T-helper 9 cell (primary cell): ENCODE measurements at places on chromosomes 7 and 10.

- DNase-seq, result no peak
Measured at GRCh38 chr7:150411606-150412005, 32.5 kb downstream of the ZNF775 start.

GRCh38 chr7:157194948-157195347, 56.2 kb downstream of the UBE3C start:
- DNase-seq, result no peak

GRCh38 chr10:34171957-34172527, 643.1 kb downstream of the PARD3 start:
- DNase-seq, result no peak

DNA sequence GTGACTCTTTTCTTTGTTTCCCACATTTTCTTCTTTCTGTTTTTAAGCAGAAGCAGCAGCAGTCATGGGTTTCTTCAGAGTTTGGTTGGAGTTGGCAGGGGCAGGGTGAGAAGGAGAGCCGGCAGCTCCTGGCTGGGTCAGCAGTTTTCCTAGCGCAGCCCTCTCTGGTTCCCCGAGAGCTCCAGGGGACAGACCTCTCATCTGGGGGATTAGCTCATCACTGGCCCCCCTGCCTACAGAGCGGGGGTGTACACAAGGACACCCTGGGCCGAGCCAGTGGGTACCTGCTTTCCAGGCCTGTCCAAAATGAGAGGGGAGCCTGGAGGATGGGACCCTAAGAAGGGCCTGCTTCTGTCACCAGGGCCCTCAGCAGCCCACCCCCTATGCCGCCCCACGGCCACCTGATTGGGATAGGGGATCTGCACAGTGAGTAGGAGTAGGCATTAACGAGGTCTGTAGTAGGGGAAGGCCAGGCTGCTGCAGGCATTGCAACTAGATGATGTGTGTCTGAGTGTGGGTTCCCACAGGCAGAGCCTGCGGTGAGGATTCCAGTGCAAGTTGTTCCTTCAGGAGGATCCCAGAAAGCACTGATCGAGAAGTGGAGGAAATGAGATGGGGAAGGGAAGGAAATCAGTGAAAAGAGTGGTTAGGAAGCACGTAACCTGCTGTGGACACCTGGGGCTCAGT, 122.9 kb upstream of the PPIF start:
- no peak for DNase-seq

GRCh38 chr10:74114041-74114448, 36.6 kb downstream of the AP3M1 start:
- DNase-seq, result no peak

GRCh38 chr10:93773120-93773519, 15.4 kb downstream of the LGI1 start:
- DNase-seq, result no peak

- no peak for DNase-seq
Measured at GRCh38 chr10:110432814-110433565, 64.7 kb upstream of the DUSP5 start.

DNA sequence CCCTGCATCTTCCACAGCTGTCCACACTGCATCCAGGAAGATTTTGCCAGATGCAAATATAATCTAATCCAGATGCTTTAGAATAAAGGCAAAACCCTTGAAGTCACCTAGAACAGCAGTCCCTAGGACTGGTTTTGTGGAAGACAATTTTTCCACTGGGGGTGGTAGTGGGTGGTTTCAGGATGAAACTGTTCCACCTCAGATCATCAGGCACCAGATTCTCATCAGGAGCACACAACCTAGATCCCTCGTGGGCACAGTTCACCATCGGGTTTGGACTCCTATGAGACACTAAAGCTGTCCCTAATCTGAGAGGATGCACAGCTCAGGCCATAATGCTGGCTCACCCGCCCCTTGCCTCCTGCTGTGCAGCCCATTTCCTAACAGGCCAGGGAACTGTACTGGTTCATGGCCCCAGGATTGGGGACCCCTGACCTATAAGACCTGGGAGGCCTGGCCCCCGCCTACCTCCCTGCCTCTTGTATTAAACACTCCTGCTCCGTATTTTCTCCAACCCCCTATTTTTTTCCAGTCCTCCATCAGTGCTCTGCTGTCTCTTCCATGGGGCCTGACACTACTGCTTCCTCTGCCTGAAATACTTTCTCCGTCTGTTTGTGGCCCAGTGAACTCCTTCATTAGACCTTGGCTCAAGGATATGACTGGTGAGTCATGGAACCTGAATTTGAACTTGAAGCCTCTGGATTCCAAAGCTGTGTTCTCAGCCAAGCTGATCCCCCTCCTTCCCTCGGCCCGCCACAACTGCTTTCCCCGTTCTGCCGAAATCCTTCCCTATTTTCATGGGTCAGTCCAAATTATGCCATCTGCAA, 79.9 kb upstream of the RHEB start:
- no peak for DNase-seq

GRCh38 chr7:118863966-118864365, 639.5 kb downstream of the ANKRD7 start:
- no peak for DNase-seq

- DNase-seq, result no peak
Measured at GRCh38 chr10:43879742-43880141, 231.1 kb upstream of the ZNF32 start.

DNA sequence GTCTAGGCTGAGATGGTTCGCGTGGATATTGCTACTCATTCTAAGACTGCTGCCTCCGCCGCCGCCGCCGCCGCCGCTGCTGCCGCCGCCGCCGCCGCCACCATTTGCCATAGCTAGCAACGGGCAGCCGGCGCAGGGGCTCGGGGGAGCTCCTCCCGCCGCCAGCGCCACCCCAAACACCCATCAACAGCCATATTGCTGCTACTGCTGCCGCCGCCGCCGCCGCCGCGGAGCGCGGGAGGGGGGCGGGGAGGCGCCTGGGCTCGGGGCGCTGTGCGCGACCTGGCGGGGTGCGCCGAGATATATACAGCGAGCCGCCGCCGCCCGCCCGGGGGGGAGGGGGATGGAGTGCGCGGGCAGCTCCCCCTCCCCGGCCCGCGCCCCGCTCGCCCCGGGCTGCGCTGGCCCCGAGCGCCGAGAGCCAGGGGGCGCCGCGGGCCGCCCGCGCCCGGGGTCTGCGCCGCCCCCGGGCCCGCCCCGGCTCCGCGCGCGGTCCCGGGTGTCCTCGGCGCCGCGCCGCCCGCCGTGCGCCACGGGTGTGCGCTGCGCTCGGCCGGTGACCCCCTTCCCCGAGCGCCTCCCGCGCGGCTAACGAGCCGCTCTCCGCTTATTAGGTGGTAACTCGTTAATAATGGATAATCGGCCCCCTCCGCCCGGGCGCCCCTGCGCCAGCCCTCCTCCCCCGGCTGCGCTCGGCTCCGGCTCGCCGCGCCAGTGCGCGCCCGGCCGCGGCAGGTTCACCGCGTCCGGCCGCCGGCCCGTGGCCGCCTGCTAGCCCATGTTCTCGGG, at the start of gene KCNMA1:
TSS of gene KCNMA1 (minus strand) at position 277 of the 789 bp plus-strand sequence.
- no peak for DNase-seq

DNA sequence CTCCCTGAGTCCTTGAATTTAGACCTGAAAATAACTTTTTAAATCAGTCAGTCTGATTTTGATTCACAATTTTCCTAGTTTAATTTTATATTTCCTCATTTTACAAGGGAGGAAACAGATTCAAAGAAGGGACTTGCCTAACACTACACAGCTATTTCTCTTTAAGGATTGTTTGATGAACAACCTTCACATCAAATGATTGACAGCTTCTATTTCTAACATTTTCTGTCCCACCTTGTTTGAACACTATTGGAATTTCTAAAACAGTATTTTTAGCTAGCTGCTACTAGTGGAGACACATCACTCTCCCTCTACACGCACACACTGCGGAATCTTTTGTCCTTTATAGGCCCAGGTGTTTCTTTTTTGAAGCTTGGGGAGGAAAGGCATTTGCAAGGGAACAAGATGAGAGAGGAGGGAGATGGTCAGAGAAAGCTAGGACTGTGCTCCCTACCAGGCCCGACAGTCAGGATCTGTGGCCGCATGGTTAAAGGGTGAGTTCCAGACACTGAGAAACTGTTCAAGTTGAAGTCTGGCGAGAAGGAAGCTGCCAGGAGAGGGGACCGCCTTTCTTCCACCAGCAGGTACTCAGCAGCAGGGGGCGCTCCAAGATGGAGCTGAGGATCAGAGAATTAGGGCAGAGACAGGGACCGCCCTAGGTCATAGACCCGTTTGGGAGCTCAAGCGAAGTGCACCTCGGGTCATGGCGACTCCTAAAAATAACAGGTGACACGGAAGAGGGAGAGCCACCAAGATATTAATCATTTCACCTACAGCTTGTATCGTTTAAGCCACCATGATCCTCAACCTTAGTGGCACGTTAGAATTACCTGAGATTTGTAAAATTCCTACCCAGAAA, 49.7 kb downstream of the DNAJC12 start:
- peak; percentile 67 for DNase-seq

- no peak for DNase-seq
Measured at GRCh38 chr10:13019280-13019679, 17.8 kb upstream of the CCDC3 start.

DNA sequence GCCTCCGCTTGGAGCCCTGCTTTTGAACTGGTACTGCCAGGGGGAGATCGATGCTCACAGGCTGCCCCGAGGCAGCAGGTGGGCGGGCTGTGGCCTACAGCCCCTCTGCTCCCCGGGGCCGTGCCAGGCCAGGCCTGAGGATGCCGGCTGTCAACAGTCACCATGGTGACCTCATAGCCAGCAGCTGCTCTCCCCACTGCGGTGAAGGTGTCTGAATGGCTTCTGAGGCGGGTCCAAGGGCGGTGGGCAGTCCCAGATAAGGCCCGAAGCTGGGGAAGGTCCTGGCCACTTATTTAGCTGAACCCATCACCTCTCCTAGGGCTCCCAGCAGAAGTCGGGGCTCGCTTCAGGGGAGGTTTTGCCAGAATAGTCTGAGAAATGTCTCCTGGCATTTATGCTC, 179.3 kb downstream of the ARHGAP12 start:
- DNase-seq, result no peak

DNA sequence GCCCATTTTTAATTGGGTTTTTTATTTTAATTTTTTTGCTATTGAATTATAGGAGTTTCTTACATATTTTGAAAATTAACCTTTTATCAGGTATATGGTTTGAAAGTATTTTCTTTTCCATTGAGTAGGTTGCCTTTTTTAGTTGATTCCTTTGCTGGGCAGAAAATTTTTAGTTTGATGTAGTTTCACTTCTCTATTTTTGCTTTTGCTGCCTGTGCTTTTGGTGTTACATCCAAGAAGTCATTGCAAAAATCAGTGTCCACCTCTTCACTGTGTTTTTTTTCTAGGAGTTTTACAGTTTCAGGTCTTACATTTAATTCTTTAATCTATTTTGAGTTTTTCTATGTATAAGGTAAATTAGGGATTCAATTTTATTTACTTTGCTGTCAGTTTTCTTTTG, 129.8 kb upstream of the FERD3L start:
- no peak for DNase-seq

DNA sequence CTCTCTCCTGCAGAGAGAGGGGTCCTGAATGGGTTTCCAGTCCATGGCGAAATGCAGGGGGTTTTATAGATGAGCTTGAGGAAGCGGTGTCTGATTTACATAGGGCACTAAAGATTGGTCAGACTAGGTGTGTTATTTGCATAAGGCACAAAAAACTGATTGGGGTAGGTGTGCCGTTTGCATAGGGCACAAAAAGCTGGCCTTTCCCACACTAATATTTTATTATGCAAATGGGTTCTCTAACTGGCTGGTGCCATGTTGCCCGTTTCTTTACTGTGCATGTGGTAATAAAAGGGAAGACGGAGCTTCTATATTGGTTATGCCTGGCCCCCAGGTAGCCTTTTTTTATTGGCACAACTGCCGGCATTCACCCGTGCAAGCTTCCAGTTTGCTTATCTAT, 50.2 kb downstream of the MALRD1 start:
- no peak for DNase-seq

DNA sequence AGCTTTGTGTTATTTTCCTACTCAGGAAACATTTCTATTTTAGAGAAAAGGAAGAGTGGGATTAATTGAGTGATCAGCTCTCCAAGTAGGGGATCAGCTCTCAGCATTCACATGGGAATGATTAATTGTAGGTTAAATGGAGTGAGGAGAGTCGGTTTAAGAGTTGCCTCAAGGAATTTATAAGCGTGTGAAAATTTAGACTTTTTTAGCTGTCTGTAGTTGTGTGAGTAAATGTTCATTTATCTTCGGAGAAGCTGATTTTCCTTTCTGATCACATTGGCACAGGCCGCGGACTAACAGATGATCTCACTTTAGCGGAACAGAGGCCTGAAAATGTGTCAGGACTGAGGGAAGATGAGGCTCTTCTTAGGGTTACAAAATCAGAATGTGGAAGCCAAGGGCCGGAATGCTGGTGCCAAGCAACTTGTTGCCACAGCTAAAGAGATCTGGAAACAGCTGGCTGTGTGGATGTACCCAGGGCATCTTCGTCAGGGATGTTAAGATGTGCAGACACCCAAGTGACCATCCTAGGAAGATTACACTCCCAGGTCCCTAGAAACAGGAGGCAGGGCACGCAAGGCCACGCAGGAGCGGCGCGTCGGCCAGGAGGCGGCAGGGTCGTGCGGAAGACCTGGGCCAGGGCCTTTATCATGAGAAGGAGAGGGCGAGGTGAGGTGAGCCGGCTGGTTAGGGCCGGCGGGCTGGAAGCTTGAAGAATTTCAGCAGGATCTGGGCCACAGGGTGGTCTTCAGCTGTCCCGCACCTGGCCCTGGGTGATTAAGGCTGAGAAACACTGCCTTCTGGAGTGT, 35.1 kb upstream of the TTYH3 start:
- DNase-seq, result no peak

GRCh38 chr10:97321032-97321803, 2.1 kb downstream of the FRAT1 start:
- no peak for DNase-seq

GRCh38 chr7:83876593-83876992, 227.7 kb upstream of the SEMA3E start:
- DNase-seq, result no peak

- DNase-seq, result no peak
Measured at GRCh38 chr7:128093614-128094570, 62.7 kb upstream of the LRRC4 start.

DNA sequence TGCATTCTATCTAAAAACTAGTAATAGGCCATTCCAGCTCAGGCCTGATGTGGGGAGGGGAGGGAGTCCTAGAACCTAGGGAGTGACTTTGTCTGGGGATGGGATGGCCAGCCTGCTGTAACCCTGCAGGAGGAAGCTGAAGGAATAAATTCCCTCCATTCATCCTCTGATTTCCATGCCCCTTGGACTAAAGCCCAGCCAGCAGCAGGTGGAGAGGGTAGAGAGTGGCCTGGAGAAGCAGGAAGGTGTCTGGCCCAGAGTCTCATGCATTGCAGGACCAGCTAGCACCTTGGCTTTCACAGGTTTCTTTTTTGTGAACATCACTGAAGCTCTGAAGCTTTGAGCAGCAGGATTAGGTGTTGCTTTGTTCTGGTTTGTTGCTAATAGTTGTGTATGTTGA, 32.8 kb upstream of the CDH23 start:
- DNase-seq, result no peak

- peak; percentile 56 for DNase-seq
Measured at GRCh38 chr10:113961182-113962031, 82.3 kb upstream of the ADRB1 start.

GRCh38 chr7:106022193-106022821, 59.2 kb downstream of the CDHR3 start:
- DNase-seq, result peak; percentile 64
